ENCODE measurements at places on chromosomes 6 and 20. TPM values are rescaled to one million over a fixed set of nuclear protein-coding genes. Genes with fewer than 3 reads are reported as not detected.

Gene FAM50B
- polyA plus RNA-seq = 7.3 TPM

Gene ROMO1
- 355 TPM for polyA plus RNA-seq

Gene SLC22A16
- polyA plus RNA-seq = 0.21 TPM

Gene HLA-DMB
- polyA plus RNA-seq = 4.3 TPM

Gene DLL1
- 13.4 TPM for polyA plus RNA-seq

Gene CSTF1
- 11.1 TPM for polyA plus RNA-seq

Gene C6orf15
- polyA plus RNA-seq = not detected

Gene ALDH8A1
- 0.08 TPM for polyA plus RNA-seq

Gene PPIL6
- polyA plus RNA-seq = 0.34 TPM

Gene TNFRSF6B
- polyA plus RNA-seq = 92.8 TPM

Gene CLVS2
- not detected for polyA plus RNA-seq

Gene IL17A
- polyA plus RNA-seq = not detected

Gene SIRPD
- polyA plus RNA-seq = not detected

Gene TGM3
- 2.7 TPM for polyA plus RNA-seq

Gene TJAP1
- polyA plus RNA-seq = 16.4 TPM

Gene OPRL1
- 0.45 TPM for polyA plus RNA-seq

Gene PRSS16
- 0.67 TPM for polyA plus RNA-seq

Gene BEND3
- polyA plus RNA-seq = 0.98 TPM

Gene CST5
- 0.39 TPM for polyA plus RNA-seq

Gene BTNL2
- not detected for polyA plus RNA-seq

Gene ARMH2
- polyA plus RNA-seq = not detected

Gene SEMG1
- not detected for polyA plus RNA-seq

Gene ZNF341
- polyA plus RNA-seq = 2.0 TPM

Gene CST2
- not detected for polyA plus RNA-seq

Gene HSPA1A
- polyA plus RNA-seq = 32.5 TPM

Gene EYA4
- 0.43 TPM for polyA plus RNA-seq

Gene E2F1
- 2.0 TPM for polyA plus RNA-seq

Gene PGM3
- polyA plus RNA-seq = 12.8 TPM

Gene RAB32
- polyA plus RNA-seq = 44.1 TPM

Gene PAX1
- not detected for polyA plus RNA-seq

Gene BHLHE23
- polyA plus RNA-seq = not detected

Gene CRYBG1
- 3.9 TPM for polyA plus RNA-seq

Gene ZBP1
- polyA plus RNA-seq = 0.15 TPM

Gene ADAM33
- polyA plus RNA-seq = 3.8 TPM

Gene KHDC1L
- polyA plus RNA-seq = not detected

Gene TRAPPC3L
- 0.45 TPM for polyA plus RNA-seq

Gene ZC2HC1B
- not detected for polyA plus RNA-seq

Gene RALY
- 66.0 TPM for polyA plus RNA-seq

Gene BLTP3A
- polyA plus RNA-seq = 5.2 TPM

Gene COL9A3
- 2.9 TPM for polyA plus RNA-seq

Gene LY6G6F
- not detected for polyA plus RNA-seq

Gene OR2J3
- not detected for polyA plus RNA-seq

Gene RBM24
- 1.2 TPM for polyA plus RNA-seq

Gene FKBP1A
- 111 TPM for polyA plus RNA-seq

Gene CLPSL2
- not detected for polyA plus RNA-seq

Gene MMP24
- 0.98 TPM for polyA plus RNA-seq

Gene F13A1
- 129 TPM for polyA plus RNA-seq

Gene NKX2-2
- 0.06 TPM for polyA plus RNA-seq

Gene TRIM26
- polyA plus RNA-seq = 12.9 TPM
